ENCODE measurements at places on chromosomes 2 and 18.

DNA sequence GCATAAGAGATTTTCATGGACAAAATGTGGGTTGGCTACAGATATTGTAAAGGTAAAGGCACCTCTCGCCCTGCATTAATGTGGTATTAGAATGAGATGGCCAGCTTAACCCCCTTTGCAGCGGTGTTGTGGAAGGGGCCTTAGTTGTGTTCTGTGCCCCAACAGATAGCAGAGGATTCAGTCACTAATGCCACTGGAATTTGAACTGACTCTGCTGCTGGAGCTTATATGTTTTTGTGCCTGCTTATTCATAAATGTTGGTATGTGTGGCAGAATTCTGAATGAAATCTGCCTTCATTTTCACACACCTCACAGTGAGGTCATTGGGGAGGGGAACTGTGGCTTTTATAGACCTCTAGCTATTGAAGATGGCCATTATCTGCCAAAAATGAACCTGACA, 90.7 kb upstream of the ITGA6 start:
- DNase-seq: no peak

GRCh38 chr18:70636991-70637390, 348.1 kb downstream of the SOCS6 start:
- DNase-seq: no peak

DNA sequence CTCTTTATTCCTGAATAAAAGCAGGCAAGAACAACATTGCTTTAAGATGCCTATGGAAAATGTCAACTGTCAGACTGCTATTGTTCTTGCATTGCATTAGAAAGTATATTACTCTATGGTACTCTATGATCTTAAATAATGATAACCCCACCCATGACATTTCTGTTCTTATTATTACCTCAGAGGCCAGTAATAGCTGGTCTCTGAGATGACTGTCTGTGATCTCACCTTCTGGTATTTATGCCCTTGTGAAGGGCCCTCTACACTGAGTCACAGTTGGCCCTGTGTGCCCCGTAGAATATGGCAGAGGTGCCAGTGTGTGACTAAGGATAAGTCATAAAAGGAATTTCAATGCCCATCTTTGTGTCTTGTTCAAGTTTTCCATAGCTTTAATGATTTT, 61.0 kb downstream of the SPP2 start:
- no peak for DNase-seq

DNA sequence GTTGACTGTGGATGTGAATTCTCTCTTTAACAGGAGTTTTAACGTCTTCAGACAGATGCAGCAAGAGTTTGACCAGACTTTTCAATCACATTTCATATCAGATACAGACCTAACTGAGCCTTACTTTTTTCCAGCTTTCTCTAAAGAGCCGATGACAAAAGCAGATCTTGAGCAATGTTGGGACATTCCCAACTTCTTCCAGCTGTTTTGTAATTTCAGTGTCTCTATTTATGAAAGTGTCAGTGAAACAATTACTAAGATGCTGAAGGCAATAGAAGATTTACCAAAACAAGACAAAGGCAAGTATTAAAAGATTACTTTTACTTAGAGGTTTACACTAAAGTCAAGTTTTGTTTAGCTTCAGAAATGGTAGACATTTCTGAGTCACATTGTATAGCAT, 30.2 kb upstream of the TYMS start:
- DNase-seq: no peak

DNA sequence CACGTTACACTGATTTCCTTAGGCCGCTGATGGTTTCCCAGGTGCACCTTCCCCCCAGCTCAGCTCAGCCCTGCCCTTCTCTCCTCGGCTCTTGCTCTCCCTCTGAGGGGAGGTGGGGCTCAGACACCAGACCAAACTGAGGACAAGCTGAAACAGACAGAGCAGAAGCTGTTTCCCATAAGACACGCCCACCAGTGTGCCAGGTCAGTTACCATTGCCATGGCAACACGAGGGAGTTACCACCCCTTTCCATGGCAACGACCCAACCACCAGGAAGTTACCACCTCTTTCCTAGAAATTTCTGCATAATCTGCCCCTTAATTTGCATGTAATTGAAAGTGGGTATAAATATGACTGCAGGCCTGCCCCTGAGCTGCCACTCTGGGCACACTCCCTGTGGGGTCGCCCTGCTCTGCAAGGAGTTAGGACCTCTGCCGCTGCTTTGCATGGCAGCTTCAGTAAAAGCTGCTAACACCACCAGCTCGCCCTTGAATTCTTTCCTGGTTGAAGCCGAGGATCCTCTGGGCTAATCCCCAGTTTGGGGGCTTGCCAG, 120.9 kb upstream of the SMIM21 start:
- DNase-seq: peak; percentile 35

DNA sequence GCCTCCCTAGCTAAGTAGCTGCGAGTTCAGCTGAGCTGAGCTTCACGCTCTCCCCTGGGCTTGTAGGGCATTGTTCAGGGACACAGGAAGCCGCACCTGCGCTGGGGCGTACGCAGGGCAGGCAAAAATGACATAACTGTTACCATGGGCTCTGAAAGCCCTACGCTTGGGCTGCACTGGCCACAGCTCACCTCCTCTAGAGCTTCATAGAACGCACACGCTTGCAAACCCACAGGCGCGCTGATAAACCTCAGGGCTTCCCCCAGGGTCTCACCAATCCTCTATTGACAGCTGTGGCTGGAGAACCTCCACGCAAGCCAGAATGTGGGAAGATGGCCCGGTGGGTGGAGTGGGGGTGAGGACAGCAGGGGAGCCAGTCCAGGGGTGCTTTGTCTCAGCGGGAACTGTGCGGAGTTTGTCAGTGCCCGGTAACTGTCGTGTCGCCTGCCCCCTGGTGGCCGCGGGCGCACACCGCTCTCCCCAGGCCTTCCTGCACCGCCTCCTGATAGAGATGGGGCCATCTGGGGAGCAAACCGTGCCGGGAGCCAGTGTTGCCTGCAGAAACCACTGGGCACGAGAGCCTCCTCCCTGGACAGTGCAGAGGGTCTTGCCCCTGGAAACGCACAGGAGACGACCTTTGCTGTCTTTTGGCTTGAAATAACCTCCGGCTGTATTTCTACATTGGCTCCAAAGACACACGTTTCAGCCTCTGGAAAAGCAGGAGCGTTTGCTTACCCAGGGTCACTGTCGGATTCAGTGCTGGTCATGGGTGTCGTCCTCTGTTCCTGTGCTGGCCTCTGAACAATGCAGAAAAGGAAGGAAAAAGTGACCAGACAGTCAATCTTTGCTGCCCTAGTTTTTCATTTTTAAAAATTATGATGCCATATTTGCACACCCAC, 17.0 kb upstream of the CIDEA start:
- no peak for DNase-seq

DNA sequence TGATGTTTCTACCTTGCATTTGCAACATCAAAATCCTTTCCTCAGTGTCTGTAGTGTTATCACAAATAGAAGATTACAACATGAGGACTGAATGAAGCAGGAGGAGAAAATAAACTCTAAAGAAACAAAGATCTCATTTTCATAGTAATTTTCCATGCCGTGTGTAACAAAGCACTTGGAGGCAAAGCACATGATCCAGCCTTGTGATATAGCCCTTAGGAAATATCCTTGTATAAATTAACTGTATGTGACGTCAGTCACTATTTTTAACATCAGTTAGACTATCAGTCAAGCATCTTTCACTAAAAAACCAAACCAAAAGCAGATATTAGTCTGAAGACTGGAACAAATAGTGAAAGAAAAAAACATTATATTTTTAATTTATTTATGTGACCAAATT, 492.1 kb upstream of the CNTNAP5 start:
- DNase-seq: no peak

DNA sequence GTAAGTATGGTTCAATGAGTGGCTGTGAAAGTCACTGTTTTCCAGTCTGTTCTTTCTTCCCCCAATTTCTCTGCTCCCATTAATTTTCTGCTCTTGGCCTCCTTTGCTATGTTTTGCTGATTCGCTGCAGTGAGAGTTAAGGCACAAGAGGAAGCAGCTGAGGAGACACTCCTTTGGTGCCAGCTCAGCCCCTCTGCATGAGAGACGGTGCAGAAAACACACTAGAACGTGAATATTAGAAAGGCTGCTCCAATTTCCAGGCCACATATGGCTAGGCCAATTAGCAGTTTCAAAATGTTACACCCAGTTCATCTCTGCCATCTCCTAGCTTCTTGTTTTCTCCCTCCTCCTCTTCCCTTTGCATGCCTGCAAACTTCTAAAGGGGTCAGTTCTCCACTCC, 38.9 kb downstream of the AKAIN1 start:
- no peak for DNase-seq

- DNase-seq: peak; percentile 54
Observed at GRCh38 chr2:219327719-219328118, 4.8 kb downstream of the RESP18 start.

DNA sequence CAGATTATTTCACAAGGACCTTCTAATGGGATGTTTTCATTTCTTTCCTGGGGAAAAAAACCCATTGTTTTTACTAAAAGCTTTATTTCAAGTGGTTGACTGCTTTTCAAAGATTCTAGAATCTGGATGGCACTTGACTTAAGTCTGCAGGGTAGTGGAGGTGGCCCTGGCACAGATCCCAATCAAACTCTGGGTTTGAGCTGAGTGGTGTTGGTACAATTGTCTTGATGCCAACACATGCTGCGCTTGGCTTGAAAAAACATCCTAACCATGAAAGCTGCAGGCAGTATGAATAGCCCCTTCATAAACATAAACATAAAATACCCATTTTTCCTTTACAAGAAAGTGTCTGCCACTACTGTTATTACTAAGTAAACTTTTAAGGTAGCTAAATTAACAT, 3.6 kb downstream of the PAPOLG start:
- DNase-seq: no peak

DNA sequence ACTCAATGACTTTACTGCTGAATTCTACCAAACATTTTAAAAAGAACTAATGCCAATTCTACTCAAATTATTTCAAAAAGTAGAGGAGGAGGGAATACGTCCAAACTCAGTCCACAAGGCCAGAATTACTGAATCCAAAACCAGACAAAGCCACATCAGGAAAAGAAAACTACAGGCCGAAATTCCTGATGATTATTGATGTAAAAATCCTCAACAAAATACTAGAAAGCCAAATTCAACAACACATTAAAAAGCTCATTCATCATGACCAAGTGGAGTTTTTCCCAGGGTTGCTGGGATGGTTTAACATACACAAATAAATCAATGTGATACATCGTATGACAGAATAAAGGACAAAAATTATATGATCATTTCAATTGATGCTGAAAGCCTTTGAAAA, 103.9 kb upstream of the UBE2E3 start:
- DNase-seq: no peak

DNA sequence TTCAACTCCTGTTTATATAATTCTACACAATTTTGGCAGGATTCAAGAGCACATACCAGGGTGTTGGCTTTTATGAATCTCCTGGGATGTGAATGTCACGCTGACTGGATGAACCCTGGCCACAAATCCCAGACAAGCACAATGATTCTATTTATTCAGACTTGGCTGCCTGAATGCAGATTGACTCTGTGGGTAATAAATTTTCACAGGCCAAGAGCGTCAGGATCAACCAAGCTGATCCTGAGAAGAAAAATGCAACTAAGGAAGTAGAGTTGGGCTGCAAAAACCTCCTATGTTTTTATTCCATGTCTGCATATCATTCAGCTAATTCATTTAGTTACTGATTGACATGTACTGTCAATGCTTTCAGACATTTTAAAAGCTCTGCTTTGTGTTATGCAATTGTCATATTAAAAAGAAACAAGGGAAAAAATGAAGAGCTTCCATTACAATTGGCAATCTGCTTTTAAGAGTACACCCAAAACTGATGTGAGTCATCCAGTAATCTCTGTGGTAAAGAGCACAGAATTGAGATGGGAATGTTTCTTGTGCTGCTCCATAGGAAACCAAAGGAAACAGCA, 173.0 kb upstream of the REV1 start:
- no peak for DNase-seq

DNA sequence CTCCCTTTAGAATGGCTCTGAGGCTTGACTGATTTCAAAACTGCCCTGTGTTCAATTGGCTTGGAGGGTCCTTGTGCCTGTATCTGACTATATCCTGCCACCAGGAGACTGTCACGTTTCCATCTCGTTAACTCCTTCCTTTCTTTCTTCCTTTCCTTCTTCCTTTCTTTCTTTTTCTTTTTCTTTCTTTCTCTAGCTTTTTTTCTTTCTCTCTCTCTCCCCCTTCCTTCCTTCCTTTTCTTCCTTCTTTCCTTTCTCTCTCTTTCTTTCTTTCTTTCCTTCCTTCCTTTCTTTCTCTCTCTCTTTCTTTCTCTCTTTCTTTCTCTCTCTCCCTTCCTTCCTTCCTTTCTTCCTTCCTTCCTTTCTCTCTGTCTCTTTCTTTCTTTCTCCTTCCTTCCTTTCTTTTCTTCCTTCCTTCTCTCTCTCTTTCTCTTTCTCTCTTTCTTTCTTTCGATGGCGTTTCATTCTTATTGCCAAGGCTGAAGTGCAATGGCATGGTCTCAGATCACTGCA, 38.1 kb upstream of the EML6 start:
- no peak for DNase-seq

GRCh38 chr2:201151127-201151981, 31.6 kb upstream of the CASP10 start:
- DNase-seq: no peak

DNA sequence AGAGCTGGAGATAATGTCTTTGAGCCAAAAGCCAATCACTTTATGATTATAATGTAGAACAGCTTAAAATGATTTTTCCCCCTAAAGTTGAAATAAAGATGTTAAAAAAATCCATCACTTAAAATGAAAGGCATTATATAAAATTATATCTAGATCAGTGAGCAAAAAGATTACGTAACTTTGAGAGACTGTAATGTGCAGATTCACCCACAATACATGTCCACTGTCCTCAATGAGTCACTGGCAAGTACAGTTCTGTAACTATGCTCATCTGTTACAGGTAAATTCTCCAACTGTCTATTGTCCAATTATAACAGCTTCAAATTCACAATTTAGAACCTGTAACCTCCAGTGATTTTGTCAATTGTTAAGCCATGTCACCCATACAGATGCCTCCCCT, 19.0 kb downstream of the FAM161A start:
- DNase-seq: no peak

- no peak for DNase-seq
Observed at GRCh38 chr2:235495373-235496238, 1.8 kb downstream of the AGAP1 start.

- no peak for DNase-seq
Observed at GRCh38 chr18:79429785-79430281, 34.1 kb downstream of the NFATC1 start.

DNA sequence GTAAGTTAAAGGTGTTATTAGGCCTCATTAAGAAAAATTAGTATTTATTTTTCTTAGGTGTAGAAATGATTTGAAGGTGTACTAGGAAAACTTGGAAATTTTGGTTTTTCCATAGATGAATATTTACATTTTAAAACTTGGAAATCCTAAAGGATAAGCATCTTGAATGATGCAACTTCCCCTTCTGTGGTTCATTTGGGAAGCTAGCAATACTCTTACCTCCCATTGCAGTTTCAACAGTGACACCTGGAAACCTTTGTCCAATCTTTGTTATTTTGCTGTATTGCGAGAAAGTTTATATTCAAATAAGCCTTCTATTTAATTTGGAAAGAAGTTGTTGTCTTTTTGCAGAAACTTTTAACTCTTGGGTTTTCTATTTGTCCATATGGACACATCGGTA, 68.5 kb downstream of the ZEB2 start:
- DNase-seq: no peak

GRCh38 chr2:160952464-160953254, 207.6 kb upstream of the TANK start:
- no peak for DNase-seq

Data from NCI-H524 treated with DMSO at 0.1 percent for 48 hours (cell line).